Renal cortical epithelial cell (primary cell): ENCODE measurements at places on chromosomes 2 and 18.

- DNase-seq, result no peak
Measured at GRCh38 chr2:5701266-5701665, 9.1 kb downstream of the SOX11 start.

GRCh38 chr2:230327418-230328154 lies 593 bp downstream of the SP140L start:
- peak; percentile 24 for DNase-seq

DNA sequence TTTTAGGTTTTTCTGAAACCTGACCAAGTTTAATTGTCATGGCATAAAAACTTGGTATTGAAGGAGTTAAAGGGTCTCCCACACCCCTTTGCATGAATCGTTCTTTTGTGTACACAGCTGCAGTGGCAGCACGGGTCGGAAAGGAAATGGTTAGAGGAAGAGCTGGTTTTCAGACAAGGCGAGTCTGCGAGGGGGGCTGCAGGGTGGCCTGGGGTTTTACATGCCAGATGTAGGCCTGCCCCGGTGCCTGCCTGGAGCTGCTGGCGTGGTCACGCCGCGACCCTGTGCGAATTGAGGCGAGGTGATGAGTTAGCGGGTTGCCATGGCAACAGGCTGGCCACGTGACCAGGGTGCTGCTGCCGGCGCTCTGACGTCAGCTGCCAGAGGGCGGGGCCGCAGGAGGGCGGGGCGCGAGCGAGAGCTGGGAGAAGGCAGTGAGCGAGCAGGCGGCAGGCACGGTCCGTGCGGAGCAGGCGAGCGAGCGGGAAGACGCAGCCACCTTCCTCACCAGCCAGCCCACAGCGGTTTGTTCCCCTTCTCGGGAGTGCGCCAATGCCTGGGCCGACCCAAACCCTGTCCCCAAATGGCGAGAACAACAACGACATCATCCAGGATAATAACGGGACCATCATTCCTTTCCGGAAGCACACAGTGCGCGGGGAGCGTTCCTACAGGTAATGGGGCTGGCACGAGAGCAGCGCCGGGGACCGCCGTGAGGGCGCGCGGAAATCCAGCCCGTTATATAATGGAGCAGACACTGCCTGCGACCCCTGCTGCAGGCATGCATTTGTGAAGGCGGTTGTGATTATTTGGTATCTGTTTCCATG lies at the start of gene MAPRE2:
TSS of gene MAPRE2 (plus strand) at position 426 of the 827 bp plus-strand sequence. CDS start at position 553, 127 bp downstream.
- peak; percentile 81 for DNase-seq

DNA sequence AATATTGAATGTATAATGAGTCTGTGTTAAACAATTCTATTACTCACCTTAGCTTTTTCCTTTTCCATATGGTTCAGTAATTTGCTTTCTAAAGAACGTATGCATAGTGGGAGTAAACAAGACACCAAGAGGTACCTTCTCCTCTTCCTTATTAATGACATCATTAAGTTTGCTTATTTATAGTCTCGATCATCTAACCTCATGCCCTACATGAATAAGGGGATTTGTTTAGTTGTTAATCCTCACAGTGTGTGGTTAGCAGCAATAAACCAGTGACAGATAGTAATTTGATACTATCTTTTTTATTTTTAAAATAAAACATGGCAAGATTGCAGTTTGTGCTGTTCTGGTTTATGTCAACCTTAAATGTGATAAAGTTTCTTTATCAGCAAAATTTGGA lies 69.7 kb downstream of the COBLL1 start:
- no peak for DNase-seq

- DNase-seq, result peak; percentile 83
Measured at GRCh38 chr18:58288921-58289797, 245.1 kb downstream of the NEDD4L start.

DNA sequence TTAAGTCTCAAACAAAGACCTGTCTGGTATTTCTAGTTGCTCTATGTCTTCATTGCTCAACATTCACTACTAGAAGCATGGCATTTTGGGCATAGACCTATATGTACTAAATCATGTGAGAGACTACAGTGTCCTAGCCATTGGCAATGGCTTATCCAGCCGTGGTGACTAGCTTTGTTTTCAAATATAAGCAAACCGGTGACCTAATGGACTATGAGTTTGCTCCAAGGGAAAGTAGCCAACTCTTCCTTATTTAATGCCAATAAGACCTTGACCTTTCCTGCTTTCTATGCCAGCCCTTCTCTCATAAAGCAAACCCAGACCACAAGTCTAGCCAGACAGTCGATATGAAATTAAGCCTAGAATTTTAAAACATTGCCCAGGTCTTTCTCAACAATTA lies 113.7 kb upstream of the CREB1 start:
- DNase-seq, result no peak

DNA sequence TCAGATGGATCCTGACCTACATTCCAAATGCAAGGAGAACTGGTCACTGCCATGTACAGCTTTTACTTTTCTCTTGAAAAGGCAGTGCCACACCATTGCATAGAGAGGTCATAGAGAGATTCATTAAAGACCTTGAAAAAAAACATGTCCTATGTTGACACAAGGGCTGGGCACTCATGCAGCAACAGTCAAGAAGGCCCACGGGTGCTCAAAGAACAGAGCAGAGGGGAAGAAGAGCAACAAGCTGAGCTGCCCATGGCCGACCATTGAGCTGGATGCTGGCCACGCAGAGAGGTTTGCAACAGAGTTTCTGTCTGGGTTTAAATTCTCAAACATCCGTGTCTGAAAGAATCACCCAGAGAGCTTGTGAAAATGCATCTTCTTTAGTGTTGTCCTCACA lies 99.1 kb downstream of the ADD2 start:
- DNase-seq, result no peak

- peak; percentile 96 for DNase-seq
Measured at GRCh38 chr2:163667064-163667887, 68.5 kb downstream of the FIGN start.

- peak; percentile 50 for DNase-seq
Measured at GRCh38 chr2:30239308-30239985, 8.1 kb downstream of the LBH start.

GRCh38 chr18:79442508-79443221 lies 46.9 kb downstream of the NFATC1 start:
- no peak for DNase-seq

GRCh38 chr2:174336501-174337336 lies 2.0 kb downstream of the SP9 start:
- no peak for DNase-seq

- DNase-seq, result no peak
Measured at GRCh38 chr2:227374158-227374557, 4.9 kb downstream of the TM4SF20 start.
